ENCODE measurements at places on chromosomes 13 and 19.

GRCh38 chr19:571566-571974 is 826 bp upstream of the BSG start:
- DNase-seq, result no peak

DNA sequence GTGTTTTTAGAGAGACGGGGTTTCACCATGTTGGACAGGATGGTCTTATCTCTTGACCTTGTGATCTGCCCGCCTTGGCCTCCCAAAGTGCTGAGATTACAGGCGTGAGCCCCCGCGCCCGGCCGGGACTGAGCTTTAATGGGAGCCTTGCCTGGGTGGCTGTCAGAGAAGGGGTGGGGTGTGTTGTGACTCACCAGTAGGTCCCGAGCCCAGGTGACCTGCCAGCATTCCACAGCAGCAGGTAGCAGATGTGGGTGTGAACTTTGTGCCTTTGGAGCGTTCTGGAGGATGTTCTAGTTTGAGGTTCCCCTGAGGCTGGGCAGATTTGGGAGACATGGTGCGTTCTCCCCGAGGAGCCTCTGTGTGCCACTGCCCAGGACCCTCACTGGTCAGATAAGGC is 7.1 kb upstream of the EPN1 start:
- no peak for DNase-seq

DNA sequence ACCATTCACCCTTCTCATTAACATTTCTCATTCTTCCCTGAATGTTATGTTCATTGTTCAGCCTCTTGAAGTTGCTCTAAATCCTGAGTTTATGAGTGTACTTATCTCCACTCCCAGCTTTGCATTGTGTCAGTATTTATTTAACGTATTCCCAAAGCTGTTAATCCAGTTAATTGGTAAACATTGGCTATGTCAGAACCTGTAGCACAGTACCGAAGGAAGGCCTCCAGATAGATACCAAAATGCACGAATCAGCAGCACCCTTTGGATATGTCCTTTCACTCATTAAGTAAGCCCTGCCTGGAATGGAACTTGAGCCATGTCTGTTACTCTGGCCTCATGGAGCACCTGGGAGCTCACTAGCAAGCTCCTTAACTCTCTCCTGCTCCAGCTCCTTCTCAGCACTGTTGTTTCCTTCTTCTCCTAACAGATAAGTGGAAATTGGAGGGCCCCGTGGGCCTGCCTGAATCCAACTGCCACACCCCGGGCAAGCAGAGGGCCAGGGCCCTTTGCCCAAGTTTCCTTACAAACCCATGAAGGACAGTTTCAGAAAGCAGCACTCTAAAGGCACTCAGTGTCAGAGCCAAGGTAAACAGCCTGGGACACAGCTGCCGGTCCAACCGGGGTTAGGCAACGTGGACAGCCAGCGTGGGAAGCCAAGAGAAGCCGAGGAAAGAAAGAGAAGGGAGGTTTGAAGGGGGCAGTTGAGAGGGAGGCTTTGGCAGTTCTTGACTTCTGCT is 155.0 kb upstream of the SERP2 start:
- peak; percentile 75 for DNase-seq

DNA sequence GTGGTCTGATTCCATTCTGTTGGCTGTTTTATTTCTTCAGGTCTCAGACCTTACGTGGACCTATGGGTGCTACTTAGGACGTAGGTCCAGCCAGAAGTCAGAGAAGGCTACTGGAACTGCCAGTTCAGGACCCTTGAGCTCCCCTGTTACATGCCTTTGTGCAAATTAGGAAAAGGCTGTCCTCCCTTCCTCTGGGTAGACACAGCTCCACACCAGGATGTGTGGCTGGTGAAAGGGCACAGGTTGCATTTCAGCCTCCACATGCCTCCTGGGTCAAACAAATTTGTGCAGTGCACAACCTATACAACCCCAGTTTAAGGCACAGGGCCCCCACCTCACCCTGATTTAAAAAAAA is 43.9 kb upstream of the MAP3K10 start:
- no peak for DNase-seq

DNA sequence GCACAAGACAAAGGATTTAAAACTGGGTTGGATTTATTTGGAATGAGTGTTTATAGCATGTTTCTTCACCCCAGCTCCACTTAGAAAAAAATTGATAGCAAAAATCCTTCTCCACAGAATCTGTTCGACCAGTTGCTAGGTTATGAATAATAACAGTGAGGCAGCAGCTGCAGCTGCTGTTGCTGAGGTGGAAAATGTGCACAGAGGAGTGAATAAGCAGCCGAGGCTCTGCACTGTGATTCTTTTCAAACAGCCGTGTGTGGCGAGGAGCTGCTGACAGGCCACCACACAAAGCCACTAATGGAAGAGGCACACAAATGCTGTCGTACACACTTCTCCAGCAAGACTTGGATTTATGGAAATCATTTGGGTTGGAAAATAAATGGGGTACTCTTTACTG is 6.4 kb upstream of the RASL11A start:
- DNase-seq, result no peak

- no peak for DNase-seq
These were observed 132.5 kb upstream of the ZNF91 start for GRCh38 chr19:23527797-23528196.

- DNase-seq, result no peak
These were observed at the start of gene IL11 for GRCh38 chr19:55370305-55370988. TSS of gene IL11 (minus strand) at chr19:55370463. CDS start at chr19:55370310, 153 bp downstream.

GRCh38 chr19:4369888-4370260 is 26.5 kb downstream of the MPND start:
- no peak for DNase-seq

DNA sequence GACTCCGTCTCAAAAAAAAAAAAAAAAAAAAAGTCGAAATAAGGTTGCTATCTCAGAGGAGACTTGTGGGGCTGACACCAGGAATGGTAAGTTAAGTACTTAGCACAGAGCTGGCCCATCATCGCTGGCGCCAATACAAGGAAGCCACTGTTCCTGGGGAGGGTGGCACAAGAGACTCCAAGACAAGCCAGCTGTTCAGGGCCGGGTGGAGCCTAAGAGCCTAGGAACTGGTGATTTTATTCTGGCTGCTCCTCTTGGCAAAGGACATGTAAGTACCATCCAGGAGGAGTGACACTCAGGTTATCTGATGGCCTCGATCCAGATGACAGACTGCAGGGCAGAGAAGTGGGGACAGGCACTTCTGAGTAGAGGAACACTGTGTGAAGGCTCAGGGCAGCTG is 3.8 kb downstream of the ELOF1 start:
- DNase-seq, result no peak

DNA sequence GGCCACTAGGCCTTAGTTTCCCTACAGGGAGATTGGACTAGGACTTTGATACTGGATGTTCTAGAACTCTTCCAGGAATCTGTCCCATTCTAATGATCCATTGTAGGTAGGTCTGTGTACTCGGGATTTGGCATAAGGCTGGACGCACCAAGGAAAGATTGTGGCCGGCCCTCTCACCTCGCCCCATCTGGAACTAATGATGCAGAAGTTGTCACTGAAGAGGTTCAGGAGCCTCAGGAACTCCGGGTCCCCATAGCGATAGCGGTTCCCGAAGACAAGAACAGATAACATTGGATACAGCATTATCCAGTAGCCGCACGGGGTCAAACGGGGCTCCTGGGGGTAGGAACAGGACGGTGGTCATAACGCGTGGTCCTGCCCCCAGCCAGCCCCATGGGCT is 11.2 kb downstream of the EGLN2 start:
- no peak for DNase-seq

- DNase-seq, result no peak
These were observed 43.6 kb downstream of the LYL1 start for GRCh38 chr19:13058951-13059660.

- no peak for DNase-seq
These were observed 133.9 kb upstream of the WASF3 start for GRCh38 chr13:26423629-26424028.

DNA sequence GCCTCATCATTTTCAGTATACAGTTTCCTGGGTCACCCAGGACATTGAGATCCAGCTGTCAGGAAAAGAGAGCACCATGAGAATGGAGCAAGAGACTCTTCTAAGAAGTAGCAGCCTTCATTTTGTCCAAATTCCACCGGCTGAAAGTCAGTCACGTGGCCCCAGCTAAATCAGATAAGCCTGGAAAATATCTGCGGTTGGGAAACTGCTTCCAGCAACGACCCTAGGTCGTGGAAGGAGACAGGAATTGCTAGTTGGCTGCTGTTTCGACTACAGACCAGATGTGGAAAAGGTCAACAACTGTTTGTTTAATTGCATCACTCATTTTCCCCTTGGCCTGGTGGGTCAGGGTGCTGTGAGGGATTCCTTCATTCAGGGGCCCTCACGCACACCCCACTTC is 107.0 kb downstream of the ZNF536 start:
- DNase-seq, result no peak

GRCh38 chr13:23871616-23872220 is 17.5 kb downstream of the MIPEP start:
- DNase-seq, result no peak

DNA sequence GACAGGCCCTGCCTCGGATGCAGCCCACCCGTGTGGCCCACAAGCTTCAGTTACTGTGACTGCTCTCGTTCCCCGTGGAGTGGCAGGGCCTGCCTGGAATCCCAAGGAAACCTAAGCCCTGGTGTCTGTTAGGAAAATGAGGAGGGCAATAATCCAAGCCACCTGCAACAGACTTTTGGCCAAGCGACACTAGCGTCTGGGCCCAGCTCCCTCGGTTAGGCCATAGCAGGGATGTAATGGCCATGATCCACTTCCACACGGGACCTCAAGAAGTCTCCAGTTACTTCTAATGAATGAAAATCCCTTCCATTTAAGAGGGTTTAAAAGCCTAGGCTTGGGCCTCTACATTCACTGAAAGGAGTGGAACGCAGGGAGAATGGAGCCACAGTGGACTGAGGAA is 8.9 kb downstream of the ZC3H4 start:
- DNase-seq, result no peak

DNA sequence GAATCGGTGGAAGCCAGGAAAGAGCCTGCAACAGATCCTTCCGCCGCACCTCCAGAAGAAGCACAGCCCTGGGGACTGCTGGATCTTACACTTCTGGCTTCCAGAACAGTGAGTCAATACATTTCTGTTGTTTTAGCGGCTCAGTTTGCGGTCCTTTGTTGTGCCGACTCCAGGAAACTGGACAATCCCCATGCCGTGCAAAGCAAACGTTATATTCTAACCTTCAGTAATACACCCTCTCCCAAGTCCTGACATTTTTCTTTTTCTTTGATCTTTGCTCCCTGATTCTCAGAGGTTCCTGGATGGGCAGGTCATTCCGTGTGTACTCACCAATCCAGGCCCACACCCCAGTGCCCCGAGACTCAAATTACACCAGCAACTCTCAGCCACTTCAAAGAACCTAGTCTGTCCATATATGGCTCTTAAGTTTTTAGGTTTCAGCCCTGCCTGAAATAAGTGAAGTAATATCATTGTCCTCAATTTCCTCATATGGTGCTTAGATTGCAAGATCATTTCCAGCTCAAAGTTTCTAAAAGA is 387.1 kb upstream of the SGCG start:
- DNase-seq, result no peak

DNA sequence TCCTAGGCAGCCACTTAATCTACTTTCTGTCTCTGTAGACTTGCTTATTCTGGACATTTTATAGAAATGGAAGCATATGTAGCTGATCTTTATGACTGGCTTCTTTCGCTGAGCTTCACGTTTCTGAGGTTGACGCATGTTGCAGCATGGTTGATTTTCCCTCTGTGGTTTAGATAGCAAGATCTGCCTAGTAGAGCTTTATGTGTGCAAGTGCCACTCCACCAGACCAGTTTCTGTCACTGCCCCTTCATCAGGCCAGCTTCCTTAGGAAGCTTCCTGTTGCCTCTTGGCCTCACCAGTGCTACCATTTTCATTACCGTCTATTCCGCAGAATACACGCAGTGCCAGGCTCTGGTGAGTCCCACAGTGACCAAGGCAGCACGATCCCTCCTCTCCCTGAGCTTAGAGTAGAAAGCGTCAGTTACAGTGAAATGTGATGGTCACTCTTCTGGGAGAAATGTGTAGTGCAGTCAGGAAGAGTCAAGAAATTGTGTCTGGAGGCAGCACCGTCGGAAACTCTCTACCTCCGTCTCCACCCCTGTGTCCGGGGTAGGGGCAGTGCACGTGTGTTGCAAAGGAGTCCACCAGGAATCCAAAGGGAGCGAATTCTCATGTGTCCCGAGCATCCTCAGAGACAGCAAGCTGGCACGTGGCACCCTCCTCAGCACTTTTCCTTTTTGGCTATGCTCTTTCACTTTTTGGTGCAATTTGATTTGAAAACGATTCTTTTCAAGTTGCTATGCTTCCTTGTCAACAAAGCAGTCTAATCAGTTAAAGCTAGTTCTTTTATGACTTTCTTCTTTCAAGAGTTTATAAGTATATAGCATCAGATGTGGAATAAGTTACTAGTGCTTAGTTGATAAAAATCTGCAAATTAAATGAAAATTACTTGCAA is 45.4 kb upstream of the GPR183 start:
- no peak for DNase-seq

DNA sequence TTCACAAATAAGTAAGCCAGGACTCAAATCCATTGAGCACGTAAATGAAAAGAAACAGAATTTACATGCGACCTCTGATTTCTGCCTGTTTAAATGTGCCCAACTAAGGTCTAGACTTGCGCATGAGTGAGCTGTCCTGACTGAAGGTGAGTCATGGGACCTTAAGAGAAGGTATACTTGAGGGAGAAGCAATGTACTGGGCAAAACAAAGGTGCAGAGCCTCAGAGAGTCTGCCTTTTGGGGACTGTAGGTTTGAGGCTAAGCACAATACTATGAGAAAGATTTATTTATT is 45.8 kb downstream of the UFM1 start:
- DNase-seq, result no peak

GRCh38 chr19:16062789-16063188 is 13.5 kb upstream of the TPM4 start:
- no peak for DNase-seq

DNA sequence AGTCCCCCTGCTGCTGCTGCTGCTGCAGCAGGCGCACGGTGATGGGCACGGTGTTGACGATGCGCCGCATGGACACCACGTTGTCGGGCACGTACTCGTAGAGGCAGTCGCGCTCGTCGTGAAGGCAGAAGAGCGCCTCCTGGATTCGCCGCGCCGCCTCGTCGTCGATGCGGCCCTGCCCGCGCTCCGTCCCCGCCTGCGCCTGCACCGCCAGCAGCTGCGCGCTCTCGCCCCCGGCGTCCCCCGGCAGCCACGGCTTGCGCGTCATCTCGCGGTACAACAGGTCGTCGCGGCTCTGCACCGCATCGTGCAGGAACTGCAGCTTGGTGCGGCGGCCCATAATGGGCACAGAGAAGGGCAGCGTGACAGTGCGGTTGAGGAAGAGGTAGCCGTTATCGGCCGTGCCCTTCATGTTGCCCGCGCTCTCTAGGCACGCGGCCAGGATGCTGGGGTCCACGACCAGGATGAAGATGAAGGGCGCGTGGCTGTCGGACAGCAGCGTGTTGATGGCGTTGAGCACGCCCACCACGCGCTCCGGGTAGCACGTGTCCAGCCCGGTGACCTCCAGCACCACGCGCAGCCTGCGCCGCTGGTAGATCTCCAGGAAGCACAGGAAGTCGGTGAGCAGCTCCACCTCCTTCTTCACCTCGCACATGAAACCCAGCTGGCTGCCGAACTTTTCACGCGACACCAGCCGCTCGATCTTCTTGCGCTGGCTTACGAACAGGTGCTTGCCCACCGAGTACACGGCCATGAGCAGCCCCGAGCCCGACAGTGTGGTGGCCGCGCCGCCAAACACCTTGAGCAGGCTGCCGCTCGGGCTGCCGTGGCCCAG is 8.1 kb downstream of the NKPD1 start:
- peak; percentile 13 for DNase-seq

- no peak for DNase-seq
These were observed 104.5 kb upstream of the SOX1 start for GRCh38 chr13:111962431-111962891.

GRCh38 chr13:52850396-52851136 is 2.1 kb upstream of the PCDH8 start:
- peak; percentile 47 for DNase-seq

GRCh38 chr19:30718707-30719106 is 346.5 kb downstream of the ZNF536 start:
- DNase-seq, result no peak

Measured in tibial nerve (tissue), 4 donors.